ENCODE measurements at places on chromosomes 16 and 17.

DNA sequence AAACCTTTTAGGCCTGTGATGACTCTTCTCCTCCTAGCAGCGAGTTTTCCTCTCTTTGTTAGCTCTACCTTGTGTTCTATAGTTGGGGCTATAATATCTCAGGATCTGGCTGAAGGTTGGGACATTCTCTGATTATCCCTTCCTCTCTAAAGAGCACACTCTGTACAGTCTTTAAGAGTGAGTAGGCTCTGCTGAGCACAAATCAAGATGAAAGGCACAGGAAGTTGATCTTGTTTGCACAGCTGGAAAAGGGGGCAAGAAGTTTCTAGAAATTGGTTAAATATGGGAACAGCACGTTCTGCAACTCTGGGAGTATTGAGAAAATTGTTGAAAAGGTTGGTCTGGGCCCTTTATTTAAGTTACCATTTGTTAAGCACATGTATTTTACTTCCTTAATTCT is 240.9 kb downstream of the CDH11 start:
- no peak for DNase-seq

GRCh38 chr16:31301708-31302400 is 42.1 kb downstream of the ITGAM start:
- peak; percentile 11 for DNase-seq

- DNase-seq: no peak
Observed at GRCh38 chr16:56426585-56426984, 1.2 kb upstream of the AMFR start.

- DNase-seq: no peak
Observed at GRCh38 chr17:69250641-69251040, 22.0 kb upstream of the ABCA10 start.

DNA sequence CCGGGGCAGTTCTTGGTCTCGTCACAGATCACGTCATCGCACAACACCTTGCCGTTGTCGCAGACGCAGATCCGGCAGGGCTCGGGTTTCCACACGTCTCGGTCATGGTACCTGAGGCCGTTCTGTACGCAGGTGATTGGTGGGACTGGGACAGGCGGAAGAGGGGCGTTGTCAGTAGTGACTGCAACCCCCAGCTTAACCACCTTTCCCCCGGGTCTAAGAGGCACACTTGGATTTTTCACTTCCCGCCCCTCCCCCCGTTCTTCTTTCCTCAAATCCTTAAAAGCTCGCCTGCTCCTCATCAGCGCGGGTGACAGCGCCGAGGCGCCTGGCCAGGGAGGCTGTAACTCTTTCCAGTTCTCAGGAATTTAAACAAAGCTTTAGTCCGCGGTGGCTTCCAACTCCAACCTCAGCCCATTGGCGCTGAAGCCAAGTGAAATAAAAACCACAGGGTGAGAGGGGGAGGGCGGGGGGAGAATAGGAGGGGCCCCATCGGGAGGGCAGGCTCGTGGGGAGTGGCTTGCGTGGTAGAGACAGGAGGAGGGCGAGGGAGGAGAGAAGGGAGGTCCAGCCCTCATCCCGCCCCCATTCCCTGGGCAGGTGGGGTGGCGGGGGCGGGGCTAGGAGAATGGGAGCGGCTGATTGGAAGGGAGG is 1.5 kb downstream of the COL1A1 start:
- DNase-seq: peak; percentile 35

- DNase-seq: no peak
Observed at GRCh38 chr16:66370786-66371684, 4.5 kb downstream of the CDH5 start.

All from stimulated activated CD8-positive, alpha-beta memory T cell treated with anti-CD3 and anti-CD28 coated beads, Interleukin-7, amount 100 ng/mL, for 48 hours (primary cell).